ENCODE measurements at places on chromosomes 16 and 17.
A peak's percentile ranks its signal among the peaks of the same experiment; 100 is the strongest.

- DNase-seq, result no peak
These were observed 1439.0 kb downstream of the CDH11 start for GRCh38 chr16:63682844-63683243.

DNA sequence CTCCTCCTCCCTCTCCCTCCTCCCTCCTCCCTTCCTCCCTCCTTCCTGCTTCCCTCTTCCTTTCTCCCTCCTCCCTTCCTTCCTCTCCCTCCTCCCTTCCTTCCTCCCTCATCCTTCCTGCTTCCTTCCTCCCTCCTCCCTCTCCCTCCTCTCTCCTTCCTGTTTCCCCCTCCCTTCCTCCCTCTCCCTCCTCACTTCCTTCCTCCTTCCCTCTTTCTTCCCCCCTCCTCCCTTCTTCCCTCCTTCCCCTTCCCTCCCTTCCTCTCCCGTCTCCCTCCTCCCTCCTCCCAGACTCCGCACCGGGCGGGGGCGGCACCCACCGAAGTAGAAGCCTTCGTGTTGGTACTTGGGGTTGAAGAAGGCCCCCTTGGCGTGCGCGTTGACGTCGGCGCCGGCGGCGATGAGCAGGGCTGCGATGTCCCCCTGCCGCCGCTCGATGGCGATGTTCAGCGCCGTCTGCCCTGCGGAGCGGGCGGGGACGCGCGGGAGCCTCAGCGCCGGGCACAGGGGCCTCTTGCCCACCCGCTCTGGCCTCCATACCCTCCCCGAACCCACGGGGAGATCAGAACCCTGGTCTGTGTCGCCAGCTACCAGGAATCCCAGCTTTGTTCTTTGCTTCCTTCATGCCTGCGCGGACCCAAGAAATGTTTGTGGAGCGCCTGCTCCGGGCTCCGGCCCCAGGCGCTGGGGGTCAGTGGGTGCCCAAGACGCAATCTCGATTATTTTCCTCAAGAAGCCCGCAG is 22.2 kb downstream of the TRPV3 start:
- DNase-seq, result peak; percentile 11

DNA sequence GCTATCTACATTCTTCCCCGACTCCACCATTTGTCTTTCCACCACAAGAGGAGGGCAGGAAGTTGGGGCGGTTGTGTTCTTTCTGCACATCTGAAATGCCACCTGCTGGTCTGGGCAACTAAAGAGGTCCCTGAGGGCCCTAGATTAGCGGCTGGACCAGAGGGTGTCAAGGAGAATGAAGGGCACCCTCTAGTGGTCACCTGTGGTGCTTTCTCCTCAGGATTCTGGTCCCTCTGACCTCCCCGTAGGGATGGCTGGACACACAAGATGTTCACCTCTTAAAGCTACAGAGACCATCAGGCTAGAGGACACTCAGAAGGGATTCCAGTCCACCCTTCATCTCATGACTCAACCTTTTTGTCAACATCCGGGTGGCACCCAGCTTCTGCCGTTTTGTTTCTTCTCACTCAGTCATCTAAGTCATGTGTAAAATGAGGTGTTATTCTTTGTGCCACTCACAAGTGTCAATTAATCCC is 2.9 kb upstream of the SCIMP start:
- peak; percentile 85 for DNase-seq

DNA sequence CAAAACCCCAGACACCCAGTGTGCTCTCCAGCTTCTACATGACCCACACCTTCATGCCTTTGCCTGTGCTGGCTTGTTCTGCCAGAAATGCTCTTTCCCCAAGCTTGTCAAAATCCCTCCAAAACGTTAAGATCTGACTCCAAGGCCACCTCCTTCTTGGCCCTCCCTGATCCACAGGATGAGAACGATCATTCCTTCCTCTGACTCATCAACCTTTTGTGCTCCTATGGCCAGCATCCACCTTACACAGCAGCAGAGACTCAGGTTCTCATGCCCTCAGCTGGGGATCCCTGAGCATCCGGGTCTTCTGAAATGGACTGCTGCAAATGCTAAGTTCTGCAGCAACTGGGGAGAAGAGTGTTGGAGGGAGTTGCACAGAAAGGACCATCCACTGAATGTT is 2.9 kb downstream of the ZBTB4 start:
- no peak for DNase-seq

DNA sequence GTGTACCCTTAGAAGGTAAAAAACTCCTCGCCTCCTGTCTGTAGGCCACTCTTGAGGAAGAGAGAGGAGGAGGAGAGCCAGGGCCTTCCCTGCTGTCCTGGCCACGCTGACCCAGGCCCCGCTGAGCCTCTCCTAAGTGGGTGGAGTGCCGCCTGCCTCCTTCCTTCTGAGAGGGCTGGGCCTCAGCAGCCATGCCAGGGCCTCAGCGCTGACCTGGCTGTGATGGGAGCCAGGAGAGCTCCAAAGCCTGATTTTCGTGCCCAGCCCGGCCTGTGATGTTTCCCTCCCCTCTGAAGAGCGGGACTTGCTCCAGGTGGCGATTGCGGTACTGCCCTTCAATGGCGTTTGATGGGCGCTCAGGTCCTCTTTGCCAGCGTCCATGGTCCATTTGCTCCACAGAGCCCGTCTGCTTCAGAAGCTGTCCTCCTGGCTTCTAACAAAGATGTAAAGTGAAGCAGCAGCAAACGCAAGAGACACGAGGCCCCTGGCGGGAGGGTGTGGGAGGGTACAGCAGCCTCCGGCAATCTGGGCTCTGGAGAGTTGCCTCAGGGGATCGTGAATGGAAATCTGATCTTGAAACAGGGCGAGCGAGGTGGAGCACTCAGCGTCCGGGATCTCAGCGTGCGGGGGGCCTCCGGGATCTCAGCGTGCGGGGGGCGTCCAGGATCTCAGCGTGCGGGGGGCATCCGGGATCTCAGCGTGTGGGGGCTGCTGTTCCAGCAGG is 93.5 kb downstream of the NPIPB11 start:
- DNase-seq, result no peak

DNA sequence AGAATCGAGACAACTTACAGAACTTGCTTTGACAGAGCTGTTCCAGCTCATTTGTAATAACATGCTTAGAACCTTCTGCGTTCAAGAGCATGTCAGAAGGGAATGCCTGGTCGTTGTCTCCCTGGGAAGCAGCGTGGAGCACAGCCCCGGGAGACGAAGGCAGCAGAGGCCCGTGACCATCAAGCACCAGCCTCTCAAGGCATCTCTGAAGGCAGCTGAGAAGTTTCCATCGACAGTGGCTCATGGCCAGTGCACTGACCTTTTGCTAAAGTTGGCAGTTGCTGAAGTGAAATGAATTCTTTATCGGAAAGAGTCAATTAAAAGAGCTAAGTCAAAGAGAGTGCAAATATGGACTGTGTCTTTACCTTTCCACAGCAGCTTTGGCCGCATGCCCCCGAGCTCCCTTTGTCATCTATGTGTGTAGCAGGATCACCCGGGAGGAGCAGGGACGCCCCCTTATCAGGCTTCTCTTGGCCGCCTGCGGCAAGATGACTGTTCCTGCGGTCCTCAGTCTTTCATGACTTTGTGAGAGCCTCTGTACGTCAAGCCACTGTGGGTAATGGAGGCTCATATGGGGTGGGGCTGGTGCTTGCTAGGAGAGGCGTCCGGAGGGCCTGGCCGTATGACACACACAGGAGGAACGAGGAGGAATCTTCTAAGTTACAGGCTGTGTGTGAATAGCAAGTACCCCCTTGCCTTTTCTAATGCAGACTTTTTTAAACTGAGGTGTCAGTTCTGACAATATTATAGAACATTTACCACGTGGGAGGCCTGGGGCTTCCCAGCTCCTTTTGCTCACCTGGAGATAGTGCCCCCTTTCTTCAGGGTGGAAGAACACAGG is 54.2 kb downstream of the LDHD start:
- DNase-seq, result no peak

- no peak for DNase-seq
These were observed 880 bp downstream of the SARM1 start for GRCh38 chr17:28372203-28372944.

DNA sequence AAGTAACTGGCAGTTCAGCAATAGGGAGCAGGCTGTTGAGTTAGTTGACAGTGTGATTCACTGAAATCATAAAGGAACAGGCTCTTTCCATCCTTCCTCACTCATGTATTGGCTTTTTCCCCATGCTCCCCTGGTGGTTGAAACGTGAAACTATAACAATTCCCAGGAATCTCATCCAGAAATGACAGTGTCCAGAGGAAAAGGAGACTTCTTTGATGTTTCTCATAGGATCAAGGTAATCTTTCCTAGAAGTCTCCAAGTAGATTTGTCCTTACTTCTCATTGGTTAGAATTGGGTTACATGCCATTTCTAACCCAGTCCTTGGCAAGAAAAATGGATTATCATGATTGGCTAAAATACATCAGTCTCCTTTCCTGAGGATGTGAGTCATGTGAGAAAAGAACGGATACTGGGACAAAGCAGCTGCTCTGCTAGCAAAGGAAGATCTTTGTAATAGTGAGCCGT is 14.4 kb downstream of the TTC19 start:
- no peak for DNase-seq

DNA sequence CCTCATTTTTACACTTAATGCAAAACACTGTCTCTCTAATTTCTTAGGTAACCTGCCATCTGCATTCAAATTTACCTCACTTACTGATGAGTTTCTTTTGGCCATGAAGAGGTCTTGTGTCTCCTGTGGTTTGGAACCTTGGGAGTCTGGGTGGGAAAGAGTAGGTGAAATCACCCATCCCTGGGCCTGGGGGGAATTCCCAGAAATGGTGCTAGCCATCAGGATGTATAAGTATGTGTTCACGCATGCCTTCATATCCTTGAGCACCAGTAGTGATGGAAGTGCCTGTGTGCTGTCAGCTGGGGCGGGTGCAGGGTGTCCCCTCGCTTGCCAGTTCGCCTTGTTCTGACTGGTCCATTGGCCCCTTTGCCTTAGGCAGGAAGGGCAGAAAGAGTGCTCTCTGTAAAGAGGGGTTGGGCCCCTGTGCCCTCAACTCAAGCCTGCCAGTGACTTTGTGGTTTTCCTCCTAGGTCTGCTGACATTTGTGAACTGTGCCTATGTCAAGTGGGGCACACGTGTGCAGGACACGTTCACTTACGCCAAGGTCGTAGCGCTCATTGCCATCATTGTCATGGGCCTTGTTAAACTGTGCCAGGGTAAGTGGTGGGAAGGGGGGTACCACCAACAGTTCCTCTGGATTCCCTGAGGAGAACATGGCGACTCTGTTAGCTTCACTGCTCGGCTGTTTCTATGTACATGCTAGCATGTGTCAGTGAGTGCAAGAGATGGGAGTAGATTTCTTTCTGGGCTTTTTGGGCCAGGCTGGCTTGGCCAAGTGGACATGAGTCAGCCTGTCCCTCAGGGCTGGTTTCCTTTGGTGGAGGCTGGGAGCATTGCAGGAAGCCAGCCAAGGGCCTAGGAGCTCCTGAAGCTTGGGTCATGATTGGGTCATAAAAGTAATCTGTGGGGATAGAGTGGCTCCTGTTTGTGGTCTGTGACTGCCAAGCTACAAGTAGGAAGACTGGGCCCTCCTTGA is 23.2 kb downstream of the SLC7A6OS start:
- DNase-seq, result peak; percentile 40

DNA sequence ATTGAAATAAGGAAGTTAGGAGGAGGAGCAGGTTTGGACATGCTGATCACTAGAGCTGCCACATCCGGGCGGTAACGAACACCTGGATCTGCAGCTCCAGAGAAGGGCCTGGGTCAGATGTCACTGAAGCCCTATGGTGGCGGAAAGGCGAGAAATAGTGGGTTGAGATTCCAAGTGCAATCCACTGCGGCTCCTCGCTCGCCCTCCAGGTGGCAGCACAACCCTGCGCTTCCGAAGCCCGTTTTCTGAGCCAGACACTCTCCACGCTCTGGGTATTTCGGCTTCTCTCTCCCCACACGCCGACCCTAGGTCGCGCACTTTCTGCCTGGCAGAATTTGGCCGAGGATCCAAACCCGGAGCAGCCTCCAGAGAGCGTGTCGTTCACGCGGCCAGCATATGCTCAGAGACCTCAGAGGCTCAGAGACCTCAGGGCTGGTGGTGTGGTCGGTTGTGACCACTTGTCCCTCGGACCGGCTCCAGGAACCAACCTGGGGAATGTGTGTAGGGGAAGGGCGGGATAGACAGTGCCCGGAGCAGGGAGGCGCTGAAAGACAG is 922 bp upstream of the SLC2A4 start:
- DNase-seq, result peak; percentile 80

GRCh38 chr17:79557276-79558090 is 53.4 kb downstream of the RBFOX3 start:
- DNase-seq, result no peak

- peak; percentile 69 for DNase-seq
These were observed 618 bp downstream of the TRIM47 start for GRCh38 chr17:75877752-75878173.

DNA sequence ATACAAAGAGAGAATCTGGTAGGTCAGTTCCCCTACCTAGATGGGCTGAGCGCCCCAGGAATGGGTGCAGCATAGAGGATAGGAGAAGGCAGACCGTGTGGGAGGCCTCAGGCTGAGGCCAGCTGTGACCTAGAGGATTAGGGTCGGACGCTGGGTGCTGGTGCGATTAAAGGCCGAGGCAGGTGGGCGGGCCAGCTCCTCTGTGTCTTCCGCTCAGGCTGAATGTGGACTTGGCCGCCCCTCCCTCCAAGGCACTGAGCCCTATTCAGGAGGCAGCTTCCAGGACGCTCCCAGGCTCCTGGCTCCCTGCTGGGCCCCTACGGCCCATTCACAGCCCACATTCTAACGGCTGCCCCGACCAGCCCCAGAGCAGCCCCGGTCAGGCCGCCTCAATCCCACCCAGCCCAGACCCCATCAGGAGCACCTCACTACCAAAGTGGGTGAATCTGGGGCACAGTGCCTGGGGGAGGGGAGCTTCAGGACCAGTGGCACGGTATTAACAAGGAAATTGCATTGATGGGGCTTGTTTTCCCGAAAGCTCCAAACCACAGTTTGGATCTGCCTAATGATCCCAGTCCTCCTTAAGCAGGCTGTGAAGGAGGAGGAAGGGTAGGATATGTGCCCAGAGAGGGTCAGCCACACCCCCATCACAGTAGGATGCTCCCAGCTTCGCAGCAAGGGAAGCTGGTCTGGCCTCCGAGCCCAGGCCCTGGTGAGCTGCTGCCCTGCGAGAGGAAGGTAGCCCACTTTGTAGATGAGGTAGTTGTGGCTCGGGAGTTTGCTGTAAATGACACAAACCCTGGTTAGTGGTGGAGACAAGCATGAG is 14.5 kb downstream of the RHBDL3 start:
- no peak for DNase-seq

DNA sequence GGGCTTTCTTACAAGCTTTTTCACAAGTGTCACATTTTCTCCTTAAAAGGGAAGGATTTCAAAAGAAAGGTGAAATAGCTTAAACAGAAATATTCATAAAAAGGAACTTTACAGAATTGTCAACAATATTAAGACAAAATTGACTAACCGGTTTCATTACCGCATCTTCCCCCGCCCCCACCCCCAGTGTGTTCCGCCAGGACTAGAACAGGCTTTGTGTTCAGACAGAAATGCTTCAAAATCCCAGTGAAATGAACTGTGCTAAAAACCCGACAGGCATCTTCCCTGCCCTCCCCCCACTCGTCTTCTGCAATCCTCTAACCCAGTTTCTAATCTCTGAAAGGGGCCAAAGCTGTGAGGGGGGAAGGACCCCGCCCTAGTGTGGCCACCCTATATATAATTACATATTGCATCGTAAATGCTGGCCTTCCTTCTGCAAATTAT is 990 bp upstream of the ROGDI start:
- peak; percentile 74 for DNase-seq
